NCI-H446 (cell line): ENCODE measurements at places on chromosomes 3 and 15.

- no peak for DNase-seq
Measured at GRCh38 chr3:123459862-123460261, 11.0 kb upstream of the ADCY5 start.

GRCh38 chr3:68306571-68306970, 625.8 kb downstream of the TAFA4 start:
- DNase-seq: no peak

DNA sequence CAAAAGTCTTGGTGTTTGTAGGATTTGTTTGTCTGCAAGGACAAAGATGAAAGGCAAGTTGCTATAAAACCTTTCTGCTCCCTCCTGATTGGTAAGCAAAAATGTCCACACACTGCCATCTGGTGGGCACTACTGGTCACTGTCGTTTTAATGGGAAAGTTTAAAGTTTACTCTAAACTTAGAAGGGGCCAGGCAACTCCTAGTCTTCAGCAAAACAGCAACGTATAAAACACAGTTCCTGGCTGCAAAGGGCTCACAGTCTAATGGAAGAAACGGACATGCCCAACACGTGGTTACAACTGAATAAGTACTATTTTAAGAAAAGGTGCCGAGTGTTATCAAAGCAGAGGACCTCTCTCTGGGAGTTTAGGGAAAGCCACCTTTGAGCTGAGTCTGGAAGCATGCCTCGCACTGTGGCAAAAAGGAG, 23.7 kb upstream of the TPRG1 start:
- DNase-seq: peak; percentile 64

GRCh38 chr15:33099739-33100138, 94.8 kb downstream of the FMN1 start:
- no peak for DNase-seq

GRCh38 chr15:55915221-55915620, 78.2 kb downstream of the NEDD4 start:
- no peak for DNase-seq

GRCh38 chr15:42999201-42999779, 78.7 kb upstream of the TTBK2 start:
- DNase-seq: no peak

DNA sequence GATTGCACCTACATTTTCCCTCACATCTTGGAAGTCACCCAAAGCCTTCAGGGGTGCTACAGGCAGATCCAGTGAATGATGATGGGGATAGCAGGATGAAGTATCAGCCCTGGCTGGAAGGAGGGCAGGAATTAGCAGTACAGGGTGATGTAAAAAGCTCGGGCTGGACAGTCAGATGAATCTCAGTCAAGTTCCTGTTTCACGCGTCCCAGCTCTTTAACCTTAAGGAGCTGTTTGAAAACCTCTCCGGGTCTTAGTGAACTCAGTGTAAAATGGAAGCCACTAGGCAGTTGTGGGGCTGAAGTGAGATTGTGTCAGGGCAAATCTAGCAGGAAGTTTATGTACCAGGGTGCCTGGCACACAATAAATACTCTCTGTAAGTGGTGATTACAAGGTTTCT, 166.4 kb upstream of the PROK2 start:
- no peak for DNase-seq

DNA sequence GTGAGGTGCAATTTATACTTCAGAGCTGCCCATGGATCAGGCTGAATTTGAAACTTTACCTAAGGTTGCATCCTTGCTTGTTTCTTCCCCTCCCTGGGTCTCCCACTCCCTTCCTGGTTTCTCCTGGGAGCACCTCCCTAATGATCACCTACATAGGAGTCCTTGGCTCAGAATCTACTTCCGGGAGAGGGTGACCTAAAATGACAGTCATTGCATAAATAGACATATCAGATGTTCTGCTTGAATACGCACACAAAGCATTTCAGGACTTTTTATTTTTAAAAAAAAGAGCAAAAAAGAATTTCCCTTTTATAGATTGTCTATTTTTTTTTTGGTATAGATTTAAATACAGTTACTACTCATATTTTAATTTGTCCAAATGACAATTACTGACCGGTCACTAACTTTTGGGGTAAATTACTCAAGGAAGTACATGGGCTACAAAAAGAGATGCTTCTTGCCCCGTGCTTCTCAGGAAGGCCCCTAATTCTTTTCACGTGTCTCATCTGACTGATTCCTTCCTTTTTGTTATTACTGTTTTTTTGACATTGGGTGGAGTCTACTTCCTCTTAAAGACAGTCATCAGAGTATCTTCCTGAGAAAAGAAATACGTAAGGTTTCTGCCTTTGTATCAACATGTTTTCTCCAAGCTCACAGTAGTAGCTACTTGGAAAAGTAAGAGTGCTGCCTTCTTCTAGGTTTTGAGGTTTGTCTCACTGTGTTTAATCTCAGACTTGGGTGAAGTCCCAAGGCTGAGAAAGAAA, 4.9 kb upstream of the MYZAP start:
- DNase-seq: no peak

GRCh38 chr3:127819086-127819485, 3.2 kb downstream of the MGLL start:
- DNase-seq: no peak

DNA sequence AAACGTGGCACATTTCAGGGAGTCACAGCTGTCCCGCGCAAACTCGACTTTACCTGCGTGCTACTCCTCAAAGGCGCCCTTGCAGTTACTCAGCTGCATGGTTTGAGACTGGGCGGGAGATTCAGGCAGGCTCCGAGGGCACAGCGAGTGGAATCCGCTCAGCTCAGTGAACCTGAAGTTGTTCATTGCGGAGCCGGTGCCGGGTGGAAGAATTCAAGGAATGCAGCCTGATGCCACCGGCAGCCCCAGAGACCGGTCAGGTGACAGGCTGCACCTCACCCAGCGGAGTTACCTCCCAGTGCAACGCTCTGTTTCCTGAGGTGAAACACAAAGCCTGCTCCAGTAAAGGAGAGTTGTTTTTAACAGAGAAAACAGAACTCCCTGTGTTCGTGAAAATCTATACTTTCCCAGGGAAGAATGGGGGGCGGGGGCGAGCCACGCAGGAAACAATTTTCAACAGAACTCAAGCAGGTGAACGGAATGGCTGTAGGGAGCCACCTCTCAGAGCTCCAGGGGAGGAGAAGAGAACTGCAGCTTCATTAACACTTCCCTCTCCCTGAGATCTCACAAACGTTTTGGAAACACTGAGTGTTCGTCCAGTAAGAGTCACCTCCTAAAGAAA, 3.8 kb downstream of the VEPH1 start:
- no peak for DNase-seq

- DNase-seq: no peak
Measured at GRCh38 chr3:68648494-68648893, 283.9 kb downstream of the TAFA4 start.

DNA sequence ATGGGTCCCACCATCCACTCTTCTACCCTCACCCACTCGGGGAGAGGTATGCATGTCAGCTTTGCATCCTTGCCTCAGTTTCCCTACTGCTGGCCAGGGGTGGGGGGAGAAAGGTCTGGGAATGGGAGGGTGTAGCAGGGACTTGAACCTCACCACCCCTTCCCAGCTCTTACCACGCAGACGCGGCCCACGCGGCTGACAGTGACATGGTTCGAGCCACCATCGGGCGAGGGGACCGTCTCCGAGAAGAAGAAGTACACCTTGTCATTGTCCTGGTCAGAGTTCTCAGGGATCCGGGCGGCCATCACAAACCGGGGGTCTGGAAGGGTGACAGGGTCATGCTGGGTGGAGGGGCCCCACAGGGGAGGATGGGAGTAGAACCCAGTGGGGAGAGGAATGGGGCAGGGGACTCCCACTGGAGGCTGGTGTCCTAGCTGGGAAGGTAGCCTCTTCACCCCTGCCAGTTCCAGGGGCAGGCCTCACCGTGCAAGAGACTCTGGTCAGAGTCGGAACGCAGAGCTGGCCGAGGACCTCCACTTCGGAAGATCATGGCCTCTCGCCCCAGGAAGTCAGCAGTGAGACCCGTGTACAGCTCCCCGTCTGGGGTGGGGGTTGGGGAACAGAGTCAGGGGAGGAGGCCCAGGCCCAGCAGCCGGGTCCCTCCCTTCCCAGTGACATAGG, 3.7 kb downstream of the SEMA3G start:
- no peak for DNase-seq

GRCh38 chr3:191176038-191176785, 22.8 kb upstream of the OSTN start:
- DNase-seq: no peak

DNA sequence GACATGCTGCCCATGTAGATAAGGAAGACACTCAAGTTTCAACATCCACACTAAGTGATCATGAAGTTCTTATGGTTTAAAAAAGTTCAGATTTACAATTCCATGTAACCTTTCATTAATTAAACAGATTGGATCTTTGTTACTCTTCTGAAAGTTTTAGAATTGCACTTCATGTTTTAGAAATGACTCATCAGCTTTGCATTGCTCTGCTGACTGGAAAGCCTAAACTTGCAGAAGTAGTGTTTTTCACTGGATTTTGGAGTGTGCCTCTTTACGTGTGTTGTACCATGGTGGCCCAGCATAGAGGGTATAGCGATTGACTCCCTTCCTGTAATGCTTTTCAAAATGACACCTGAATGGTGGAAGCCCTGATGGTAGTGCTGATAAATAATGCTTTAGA, 157.9 kb downstream of the BBX start:
- no peak for DNase-seq

GRCh38 chr15:81848701-81849100, 197.1 kb downstream of the MEX3B start:
- no peak for DNase-seq

GRCh38 chr3:105398437-105398836, 31.7 kb downstream of the ALCAM start:
- DNase-seq: no peak

DNA sequence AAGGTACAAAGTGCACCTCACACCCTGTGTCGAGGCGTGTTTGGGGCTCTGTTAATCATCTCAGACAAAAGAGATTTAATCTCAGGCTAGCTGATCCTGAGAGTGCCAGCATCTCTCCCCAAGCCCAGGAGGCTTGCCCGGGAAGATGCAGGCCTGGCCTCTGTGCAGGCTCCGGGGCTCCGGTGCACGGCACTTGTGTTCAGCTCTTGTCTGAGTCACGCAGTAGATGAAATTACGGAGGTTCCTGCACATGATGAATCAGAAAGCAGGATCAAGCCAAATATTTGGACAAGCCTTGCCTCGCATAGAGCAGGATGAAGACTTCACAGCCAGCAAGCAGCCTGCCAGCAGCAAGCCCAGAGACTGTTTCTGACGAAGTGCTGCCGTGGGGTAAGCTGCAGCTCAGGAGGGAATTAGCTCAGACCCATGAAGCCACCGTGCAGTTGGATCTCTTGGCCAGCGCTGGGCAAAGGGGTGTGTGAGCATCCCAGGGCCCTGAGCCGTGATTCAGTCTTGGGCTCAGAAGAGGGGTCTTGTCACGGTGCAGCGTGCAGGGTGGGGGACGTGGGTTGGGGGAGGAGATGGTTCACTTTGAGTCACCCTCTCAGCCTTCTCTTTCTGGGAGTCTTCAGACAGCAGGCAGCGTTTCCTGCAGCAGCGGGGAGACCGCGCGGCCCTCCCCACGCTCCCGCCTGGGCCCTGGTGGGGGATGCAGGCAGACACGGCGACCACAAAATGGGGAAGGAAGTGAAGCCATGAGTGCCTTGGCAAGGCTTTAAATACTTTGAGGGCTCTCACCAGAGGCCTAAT, 89.2 kb upstream of the MEF2A start:
- DNase-seq: no peak

DNA sequence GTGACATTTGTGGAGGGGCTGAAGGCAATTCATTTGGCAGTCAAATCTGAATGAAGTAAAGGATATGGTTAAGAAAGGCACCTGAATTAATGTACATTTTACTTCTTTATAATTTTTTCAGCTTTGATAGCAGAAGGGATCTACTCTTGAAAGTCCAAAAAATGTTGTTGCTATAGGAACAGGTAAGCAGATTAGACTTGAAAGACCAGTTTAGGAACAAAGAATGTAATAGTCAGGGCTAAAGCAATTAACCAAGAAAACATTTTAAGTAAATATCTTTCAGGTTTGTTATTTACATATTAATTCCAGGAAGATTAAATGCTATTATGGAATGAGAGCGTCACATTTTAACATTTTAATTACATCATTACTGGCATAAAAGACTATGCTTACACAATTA, 1.1 kb downstream of the ATP13A4 start:
- DNase-seq: no peak

DNA sequence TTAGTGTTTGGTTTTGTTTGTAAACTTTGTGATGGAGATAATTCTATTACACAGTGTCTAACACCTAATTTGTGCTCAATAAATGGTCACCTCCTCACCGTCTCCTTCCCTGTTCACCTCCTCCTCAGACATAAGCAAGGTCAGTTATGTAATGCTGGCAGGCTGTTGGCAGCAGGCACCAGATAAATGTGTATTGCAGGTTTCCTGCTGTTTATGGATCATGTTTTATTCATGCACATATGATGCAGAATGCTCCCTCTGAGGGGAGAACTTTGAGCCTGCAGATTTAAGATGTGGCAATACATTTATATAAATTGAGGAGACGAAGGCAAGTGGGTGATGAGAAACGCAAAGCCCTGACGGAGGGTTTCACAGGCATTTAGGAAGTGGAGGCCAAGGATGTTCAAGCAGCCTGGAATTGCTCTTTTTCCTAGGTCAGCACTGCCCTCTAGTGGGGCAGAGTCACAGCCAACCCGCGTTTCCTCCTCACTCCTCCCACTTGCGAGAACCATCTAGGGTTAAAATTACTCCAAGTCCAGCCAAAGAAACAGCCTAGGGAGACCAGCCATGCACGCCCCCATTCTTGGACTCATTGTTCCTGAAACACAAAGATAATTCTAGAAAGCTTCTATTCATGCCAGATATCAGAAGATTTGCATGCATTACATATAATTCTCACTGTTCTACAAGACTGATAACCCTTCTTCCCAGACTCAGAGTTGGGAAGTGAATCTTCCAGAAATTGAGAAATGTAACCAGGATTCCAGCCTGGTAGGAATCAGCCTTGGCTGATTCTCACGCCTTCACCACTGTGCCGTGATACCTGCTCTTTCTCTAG, 228.7 kb downstream of the SLCO3A1 start:
- DNase-seq: peak; percentile 40

DNA sequence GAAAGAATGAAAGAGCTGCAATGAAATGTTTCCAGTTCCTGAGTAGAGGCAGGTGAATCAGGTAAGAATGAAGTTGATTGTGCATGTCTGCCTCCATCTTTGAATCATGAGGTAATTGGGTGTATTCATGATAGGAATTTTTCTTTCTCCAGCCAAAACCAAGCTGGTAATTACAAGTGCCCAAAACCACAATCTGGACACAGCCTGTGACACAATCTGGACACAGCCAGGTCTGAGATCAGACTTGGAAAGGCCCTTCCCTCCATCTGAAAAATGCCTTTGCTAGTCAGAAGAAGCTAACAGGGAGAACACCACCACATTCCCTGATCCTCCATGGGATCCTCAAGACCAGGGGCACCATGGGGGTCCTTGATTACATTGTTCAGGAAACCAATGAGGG, 338.5 kb upstream of the THBS1 start:
- DNase-seq: no peak

- DNase-seq: no peak
Measured at GRCh38 chr15:94027581-94027980, 203.8 kb upstream of the MCTP2 start.

DNA sequence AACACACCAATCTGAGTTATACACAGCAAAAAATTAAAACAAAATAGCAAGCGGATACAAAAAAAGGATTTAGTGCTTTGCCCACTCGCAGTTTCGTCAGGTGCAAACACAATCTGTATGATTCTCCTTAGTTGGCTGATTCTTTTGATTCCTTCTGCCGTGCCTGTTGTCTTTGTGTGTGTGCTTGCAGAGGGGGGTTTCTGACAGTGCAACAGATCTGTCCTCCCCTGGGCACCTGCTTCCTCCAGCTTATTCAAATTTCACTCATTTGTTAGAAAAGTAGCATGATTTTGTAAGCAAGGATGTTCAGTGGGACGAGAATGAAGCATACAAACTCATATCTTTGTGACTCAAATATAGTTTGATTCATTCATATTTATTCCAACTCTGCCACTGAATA, 74.0 kb upstream of the NEO1 start:
- DNase-seq: no peak
